AG09319 (cell line): ENCODE measurements at places on chromosomes 1 and 21.

GRCh38 chr1:164787834-164788231 is 228.8 kb downstream of the PBX1 start:
- no peak for DNase-seq

DNA sequence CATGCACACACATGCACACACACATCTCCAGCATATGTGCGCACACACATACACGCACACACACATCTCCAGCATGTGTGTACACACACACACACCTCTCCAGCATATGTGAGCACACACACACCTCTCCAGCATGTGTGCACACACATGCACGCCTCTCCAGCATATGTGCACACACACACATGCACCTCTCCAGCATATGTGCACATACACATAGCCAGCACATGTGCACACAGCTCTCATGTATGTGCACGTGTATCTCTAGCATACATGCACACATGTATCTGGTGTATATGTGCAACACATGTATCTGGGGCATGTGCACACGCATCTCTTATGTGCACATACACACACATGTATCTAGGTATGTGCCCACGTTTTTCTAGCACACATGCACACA is 57.9 kb downstream of the SLC19A1 start:
- DNase-seq: no peak

- no peak for DNase-seq
Observed at GRCh38 chr1:209086486-209087192, 496.9 kb upstream of the CAMK1G start.

- DNase-seq: peak; percentile 56
Observed at GRCh38 chr1:224357626-224358124, 996 bp downstream of the CNIH4 start.

DNA sequence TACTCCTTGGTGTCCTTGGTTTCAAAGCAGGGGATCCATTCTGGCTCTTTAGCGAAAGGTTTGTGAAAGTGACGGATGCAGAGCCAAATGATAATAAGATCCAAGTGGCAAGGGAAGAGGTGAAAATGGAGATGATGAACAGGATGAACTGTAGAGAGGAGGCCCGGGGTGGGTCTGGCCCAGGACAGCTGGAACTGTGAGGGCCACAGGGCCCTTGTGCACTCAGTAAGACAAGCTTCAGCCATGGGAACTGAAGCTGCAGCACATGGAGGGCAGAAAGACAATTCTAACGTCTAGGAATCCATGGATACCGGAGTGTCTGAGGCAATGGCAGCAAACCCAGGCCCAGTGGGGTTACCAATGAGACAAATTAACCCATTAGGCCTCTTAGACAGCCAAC is 4.8 kb downstream of the KCNA2 start:
- no peak for DNase-seq

DNA sequence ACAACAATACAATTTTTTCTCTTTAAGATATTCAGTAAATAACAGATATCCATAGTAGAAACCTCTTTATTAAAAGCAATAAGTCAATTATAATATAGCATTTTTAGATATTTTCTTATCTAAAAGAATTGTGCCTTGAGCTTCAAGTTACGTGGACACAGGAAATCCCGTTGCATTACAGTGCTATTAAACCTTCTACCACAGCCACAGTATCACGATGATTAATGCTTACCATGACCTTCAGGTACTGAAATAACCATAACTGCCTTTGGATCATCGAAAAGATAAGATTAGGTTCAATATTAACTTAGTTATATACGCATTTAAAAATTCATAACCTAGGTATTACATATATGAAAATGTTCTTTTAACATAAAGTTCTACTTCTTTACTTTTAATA is 17.9 kb downstream of the B3GALNT2 start:
- DNase-seq: no peak

DNA sequence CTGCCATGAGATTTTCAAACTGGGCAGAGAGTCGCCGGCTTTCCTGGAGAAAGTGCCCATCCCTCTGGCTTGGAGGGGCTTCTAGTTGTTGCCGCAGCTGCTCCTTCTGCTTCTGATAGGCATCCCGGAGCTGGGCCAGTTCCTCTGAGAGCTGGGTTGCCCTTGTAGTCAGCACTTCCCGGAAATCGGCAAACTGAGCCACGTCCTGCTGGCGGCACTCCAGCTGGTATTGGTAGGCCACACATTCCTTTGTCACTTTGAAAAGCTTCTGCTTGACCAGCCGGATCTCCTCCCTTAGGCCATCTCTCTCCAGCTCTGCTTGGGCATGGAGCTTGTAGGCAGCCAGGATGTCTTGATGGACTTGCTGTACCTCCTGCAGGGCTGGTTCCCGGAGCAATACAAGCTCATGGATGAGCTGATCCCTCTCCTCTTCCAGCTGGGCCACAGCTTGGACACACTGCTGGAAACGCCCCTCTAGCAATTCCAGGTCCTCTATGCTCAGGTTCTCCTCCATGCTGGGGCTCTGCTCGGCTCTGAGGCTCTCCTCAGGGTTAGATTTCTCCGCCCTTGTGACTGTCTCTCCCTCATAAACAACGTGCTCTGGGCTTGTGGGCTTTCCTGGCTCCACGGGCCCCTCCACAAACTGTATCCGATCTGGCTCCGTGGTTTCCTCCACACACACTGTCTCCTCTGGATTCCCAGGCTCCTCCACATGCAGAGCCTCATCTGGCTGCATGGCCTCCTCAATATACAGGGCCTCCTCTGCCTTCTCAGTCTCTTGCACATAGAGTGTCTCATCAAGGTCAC is 7.3 kb downstream of the SYNC start:
- peak; percentile 66 for DNase-seq

DNA sequence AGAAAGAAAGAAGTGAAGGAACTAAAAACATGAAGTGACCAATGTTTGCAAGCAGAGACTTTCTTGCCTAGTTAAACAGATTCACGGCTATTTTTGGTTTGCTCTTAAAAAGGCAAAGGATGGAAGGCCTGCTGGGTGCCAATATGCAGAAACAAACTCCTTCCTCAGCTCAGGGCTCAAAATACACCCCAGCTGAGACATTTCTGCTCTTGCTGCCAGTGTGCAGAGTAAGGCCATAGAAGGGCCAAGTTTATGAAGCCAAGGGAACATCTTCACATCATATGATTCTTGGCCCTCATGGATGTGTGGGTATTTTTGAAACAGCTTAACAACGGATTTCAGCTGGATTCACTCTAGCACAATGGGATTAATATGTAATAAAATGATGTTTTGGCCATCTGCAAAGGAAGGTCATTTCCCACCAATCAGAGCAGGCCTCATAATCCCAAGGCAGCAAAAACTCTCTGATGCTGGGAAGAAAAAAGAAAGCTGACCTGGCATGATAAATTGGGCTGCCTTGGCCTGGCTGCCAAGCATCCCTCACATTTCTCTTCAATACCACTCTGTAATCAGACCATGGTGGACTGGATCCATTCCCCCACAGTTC is 70.7 kb downstream of the CAPZB start:
- no peak for DNase-seq

GRCh38 chr1:34790985-34791384 is 1.8 kb upstream of the GJA4 start:
- DNase-seq: no peak

- no peak for DNase-seq
Observed at GRCh38 chr1:221039616-221040015, 160.4 kb downstream of the HLX start.

DNA sequence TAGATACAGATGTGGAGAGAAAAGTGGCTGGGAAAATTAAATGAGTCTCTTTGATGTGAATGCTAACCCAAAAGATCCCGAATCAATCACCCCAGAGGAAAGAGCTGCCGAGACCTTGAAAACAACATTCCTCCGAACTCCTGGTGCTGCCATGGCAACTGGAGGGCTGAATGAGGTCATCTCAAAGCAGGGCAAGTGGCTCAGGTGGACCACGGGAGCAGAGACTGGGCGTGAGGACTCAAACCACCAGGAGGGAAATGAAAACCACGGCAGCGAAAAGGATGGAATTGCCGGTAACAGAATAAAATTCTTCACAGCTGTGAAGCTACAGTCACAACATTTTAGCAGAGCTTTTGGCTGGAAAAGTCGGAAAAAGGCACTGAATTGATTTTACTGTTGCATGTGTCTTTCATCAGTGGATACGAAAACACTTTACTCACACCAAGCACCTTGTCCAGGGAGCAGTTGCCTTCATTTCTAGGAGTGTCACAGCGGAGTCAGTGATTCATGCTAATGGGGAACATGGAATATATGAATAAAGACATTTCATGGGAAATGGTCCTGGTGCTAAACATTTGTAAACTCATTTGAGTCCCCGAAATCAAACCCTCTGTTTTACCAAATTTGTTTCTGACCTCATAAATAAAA is 23.2 kb upstream of the BECN2 start:
- peak; percentile 25 for DNase-seq

DNA sequence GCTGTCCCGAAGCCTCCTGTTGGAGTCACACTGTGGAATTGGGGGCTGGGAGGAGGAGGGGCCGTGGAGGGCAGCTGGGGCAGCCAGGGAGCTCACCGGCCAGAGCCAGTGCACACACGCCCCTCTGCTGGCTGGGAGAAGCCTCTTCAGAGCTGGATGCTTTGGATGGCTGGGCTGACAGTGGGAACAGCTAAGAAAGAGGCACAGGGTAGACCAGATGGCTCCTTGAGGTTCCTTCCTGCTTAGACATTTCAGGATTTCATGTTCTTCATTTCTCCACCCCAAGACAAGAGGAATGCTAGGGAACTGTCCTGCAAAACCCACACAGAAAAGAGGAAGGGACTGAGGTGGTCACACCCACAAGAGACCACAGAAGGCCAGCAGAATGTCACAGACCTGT is 254.8 kb upstream of the VAMP3 start:
- no peak for DNase-seq

GRCh38 chr1:93844262-93845045 is 34.6 kb downstream of the DNTTIP2 start:
- DNase-seq: peak; percentile 66

DNA sequence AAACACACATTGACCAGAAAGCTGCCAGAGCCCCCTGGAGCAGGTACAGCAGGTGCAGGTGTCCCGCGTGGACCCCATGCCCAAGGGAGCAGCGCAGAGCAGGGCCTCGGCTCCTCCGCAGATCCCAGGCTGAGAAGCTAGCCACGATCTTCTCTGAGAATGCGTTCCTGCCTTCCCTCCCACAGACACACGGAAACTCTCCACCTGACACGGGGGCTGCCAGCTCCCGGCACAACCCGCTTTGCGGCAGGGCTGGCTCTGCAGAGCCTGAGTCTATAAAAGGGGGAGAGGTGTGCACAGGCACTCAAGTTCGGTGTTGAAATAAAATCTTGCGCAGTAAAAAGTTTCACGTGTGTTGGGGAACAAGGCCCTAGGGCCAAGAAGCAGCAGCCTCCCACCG is 9.6 kb downstream of the MEGF6 start:
- no peak for DNase-seq

DNA sequence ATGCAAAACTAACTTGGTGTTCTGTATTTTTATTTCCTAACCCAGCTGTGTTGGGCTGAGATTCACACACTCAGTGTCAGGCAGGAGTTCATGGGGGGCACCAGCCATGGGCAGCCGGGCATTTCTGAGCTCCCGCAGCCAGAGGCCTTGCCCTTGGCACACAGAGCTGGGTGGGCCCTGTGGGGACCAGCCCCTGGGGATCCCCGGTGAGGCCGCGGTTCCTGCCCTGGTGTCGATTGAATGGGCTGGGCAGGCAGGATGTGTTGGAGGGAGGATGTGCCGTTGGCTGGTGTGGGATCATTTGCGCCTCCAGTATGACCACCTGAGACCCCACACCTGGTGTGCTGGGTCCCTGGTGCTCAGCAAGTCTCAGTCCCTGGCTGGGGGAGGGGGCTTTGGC is 91.0 kb downstream of the PRDM16 start:
- DNase-seq: no peak

DNA sequence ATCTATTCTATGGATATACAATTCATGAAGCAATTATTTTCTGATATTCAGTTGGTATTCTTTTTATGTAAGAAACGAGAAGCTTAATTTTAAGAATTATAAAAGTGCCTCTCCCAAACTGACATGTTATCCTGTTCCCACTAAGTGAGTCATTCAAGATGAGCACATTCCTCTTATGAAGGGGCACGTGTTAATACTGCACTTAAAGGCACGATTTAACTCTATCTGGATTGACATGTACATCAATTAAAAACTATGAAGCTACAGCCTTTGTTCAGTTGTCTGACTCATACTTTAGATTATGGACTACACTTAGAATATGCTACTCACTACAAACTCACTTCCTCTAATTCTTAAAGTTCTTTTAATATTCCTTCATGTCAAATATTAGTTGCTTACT is 111.6 kb downstream of the CYYR1 start:
- no peak for DNase-seq

GRCh38 chr1:234114648-234115307 is 210.3 kb downstream of the SLC35F3 start:
- peak; percentile 15 for DNase-seq

DNA sequence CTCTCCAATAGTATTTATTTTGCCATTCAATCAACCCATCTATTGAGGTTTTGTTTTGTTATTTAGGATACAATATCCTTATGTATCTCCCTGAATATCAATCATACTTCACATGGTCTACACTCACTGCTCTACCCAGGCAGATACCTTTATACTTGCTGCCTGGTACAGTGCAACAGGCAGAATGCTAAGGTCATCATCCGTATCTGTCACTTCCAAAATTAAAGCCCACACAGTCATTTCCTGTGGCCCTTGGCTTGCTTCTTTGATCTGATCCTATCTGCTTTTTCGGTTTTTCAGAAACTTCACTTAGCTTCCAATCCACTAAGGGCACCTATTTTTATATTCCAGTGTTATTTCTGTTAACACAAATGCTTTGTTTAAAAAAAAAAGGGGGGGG is 22.3 kb upstream of the ZZZ3 start:
- DNase-seq: no peak

- DNase-seq: no peak
Observed at GRCh38 chr1:225427235-225428067, at the start of gene LBR. LBR (minus strand) TSS chr1:225428038; CDS start chr1:225424075, 3,963 bp downstream.

DNA sequence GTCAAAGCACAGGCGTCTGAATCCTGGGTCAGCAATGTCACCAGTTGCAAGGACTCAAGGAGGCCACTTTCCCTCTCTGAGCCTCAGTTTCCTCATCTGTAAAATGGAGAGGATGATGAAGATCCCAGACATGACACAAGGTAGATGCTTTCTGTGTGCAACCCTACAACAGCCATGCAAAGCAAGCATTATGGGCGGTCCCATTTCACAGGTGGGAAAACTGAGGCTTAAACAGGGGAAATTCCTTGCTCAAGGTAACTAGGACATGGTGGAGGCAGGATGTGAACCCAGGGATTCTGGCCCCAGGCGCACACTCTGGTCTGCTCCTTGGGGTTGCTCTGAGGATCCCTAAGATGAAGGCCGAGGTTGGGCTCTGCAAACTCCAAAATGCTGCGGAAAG is 311.0 kb downstream of the PTPRU start:
- DNase-seq: no peak

- DNase-seq: no peak
Observed at GRCh38 chr1:224317383-224318045, 12.5 kb downstream of the NVL start.

DNA sequence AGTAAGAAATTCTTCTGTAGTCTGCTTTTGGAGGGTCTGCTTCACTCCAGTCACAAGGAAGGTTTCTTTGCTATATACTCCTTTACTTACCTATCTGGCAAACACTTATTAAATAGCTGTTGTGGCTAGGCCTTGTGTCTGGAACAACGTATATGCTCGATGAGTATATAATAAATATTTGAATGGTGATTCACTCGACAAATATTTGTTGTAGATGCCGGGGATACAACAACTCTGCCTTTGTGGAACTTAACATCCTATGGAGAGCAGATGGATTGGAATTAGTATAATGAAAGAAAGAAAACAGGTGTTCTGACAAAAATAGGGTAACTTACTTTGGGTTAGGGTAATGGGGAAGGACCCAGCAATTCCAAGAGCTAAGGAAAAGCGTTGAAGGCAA is 31.1 kb downstream of the KPNA6 start:
- DNase-seq: no peak

GRCh38 chr1:87980494-87980893 is 651.8 kb downstream of the LMO4 start:
- DNase-seq: no peak
